Stimulated activated CD4-positive, alpha-beta T cell treated with anti-CD3 and anti-CD28 coated beads, Interleukin-4, amount 100 ng/mL, for 1 hour (primary cell): ENCODE measurements at places on chromosomes 6 and 20.

GRCh38 chr6:134936476-134936875 lies 13.4 kb downstream of the ALDH8A1 start:
- DNase-seq, result no peak

DNA sequence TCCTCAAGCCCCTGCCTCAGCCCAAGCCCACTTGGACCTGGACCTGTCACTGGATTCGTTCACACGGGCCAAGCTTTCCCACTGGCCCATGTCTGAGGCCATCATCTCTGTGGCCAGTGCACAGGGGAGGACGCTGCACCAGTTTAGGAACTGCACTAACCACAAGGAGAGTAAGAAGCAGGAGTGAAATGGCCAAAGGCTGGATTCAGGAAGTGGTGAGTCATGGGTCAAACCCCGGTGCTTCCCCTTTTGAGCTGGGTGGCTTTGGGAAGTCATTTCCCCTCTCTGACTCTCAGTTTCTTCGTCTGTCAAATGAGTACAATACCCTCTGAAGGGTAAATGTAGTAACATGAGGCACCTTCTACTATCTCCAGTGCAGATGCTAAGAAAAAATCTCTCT lies 87.9 kb downstream of the CD40 start:
- DNase-seq, result no peak

DNA sequence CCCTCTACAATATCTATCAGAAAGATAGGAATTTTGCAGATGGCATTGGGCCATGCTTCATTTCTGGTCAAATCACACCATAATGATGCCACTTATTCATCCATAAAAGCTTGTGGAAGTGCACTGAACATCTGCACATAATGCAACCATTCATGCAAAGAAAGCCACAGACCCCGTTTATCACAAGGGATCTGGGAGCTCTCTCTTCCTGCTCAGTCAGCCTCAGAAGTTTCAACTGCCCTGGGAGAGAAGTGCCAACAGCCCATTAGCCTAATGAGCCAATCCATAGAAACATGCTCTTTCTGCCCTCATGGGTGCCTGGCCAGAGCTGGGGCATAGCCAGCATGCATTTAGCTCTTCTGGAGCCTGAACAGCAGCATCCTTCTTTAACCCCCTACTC lies 85.8 kb downstream of the SLC35F1 start:
- DNase-seq, result no peak

DNA sequence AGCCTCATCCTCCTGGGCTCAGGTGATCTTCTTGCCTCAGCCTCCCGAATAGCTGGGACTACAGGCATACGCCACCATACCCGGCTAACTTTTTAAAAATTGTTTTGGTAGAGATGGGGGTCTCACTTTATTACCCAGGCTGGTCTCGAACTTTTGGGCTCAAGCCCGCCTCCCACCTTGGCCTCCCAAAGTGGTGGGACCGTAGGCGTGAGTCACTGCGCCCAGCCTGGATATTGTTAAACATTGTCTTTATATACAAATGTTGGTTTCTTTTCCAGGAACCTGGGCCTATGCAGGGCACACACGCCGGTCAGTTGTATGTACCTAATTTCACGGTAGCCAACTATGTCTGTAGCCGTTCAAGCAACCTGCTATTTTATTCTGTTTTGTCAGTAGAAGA lies 60.1 kb downstream of the SYNJ2 start:
- DNase-seq, result no peak

DNA sequence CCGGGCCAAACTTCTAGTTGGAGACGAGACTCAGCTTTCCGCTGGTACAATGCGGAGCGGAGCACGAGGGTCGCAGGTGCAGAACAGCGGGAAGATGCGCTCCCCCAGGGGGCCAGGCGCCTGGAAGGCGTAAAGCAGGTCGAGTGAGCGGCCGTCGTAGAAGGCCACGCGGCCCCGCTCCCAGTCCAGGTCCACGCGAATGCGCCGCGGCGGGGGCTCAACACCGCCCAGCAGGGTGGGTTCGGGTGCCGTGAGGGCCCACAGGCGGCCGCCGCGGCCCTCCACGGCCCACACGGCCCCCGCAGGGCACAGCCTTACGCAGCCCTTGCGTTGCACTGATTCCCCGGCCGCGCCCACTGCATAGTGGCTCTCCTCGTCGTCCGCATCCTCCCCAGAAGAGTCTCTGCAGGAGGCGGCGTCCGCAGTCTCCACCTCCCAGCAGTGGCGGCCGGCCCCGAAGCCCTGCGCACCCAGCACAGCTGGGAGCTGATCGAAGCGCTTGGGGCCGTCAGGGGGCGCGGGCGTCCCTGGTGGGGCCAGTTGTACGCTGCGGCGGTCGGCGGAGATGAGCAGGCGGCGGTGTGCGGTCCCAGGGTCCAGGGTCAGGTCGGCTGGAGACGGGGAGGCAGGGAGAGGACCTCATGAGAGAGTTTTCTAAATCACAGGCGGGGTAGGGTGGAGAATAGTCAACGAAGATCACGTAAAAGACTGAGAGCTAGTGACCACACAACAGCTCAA lies 4.3 kb downstream of the PPP1R11 start:
- no peak for DNase-seq

DNA sequence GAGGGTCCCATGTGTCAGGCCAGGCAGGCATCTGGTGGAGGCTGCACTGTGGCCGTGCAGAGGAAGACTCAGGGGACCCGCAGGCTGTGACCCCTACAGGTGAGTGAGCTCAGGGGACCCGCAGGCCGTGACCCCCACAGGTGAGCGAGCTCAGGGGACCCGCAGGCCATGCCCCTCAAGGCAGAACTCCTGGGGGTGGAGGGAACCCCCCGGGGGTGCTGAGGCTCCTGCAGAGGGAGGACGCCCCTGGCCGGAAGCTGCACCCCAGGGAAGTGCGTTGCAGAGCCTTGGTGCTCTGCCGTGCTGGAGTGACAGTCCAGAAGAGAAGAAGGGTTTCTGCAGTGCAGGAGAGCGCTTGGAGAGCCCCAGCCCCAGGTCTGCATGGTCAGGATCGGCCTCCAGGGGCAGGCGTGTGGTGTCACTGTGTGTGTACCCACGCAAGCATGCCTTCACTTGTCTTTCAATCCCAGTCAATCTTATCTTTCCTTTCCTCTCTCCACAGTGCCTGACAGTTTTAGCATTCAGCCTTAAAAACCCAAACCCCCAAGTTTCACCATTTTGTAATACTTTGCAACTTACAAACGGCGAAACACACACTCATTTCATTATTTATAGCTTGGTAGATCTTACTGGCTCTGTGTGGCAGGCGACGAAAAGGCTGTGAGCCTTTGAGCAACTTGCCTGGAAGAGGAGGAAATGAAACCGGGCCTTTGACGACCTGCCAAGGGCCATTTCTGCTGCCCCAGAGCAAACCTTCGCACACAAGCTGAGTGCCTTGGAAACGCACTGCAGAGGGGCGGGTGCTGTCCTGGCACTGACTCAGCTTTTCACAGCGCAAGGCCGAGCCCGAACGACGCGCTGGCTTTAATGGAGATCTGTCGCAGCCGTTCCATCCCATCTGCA lies 101.4 kb upstream of the AGPAT4 start:
- DNase-seq, result no peak

- no peak for DNase-seq
These were observed 105.9 kb downstream of the MAN1A1 start for GRCh38 chr6:119243657-119244056.

GRCh38 chr20:50224531-50225255 lies 34.1 kb downstream of the CEBPB start:
- no peak for DNase-seq

DNA sequence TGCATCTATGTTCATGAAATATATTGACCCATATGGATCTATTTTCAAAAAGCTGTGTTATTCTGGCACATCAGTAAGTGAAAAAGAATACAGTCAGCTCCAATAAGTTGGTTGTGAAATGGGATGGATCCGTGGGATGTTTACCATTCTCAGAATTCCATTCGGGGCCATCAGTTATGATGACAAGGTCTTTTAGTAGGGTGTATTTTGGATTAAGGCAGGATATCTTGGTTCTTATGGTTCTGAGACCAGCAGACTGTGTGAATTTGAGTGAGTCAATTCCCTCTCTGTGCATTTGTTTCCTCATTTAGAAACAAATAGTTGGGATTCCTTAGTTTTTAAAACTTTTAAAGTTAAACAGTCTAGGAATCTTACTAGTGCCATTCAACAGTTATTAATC lies 287.4 kb downstream of the CD109 start:
- no peak for DNase-seq

DNA sequence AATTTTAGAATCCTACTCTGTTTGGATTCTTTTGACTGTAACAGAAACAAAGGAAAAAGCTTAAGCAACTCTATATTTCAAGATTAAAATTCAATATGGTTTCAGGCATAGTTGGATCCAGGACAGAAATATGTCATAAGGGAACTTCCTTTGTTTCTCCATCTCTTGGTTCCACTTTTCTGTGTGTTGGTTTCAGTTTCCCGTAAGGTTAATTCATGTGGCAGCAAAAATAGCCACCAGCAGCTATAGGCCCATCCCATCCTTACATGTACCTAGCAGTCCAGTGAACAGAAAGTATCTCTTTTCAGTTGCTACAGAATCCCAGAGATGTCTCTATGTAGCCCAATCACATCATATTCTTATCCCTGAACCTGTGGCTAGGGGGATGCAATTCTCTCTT lies 8.8 kb upstream of the FAM8A1 start:
- DNase-seq, result no peak

GRCh38 chr6:19597809-19598320 lies 239.3 kb upstream of the ID4 start:
- DNase-seq, result no peak

- DNase-seq, result no peak
These were observed 207.9 kb downstream of the GMPR start for GRCh38 chr6:16446273-16446672.

GRCh38 chr20:33770005-33770404 lies 38.2 kb downstream of the ZNF341 start:
- no peak for DNase-seq

DNA sequence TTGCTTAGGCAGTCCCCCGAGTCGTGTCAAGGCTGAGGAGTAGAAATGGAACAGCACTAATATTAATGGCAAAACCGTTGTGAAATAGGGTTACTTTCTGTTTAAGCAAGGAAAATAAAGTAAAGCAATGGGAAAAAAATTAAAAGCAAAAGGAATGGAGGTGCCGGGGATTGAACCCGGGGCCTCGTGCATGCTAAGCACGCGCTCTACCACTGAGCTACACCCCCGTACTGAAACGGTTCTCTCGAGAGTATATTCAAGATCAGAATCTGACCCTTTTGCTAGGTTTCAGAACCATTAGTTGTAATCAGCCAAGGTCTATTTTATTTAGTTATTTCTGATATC lies 85.5 kb downstream of the TRIM27 start:
- peak; percentile 61 for DNase-seq

DNA sequence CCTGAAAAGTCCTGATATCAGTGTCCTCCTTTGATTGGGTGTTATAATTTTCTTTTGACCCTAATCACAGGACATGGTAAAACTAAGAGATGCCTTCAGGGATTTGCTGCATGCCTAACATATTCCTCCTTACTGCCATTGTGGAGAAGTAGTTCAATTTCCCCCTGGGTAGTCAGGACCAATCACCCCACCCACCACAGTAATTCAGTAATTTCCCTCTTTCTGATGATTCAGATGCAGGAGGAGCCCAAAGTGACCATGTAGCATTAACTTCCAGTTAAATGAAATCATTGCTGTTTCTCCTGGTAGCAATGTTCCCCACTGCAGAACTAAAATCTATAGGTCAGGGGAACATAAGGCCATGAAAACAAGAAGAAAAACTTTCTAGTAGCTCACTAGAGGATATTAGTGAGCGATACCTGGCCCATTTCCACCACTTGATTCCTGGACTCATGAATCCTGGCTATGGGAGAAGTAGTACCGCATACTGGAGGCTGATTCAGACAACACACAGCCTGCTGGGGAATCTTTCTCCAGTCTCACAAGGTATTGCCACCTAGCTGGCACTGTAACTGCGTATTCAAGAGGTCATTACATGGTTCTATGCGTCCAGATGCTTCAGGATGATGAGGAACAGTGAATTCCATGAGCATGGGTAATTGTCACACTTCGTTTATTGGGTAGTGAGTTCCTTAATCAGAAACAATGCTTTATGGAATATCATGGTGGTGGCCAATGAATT lies 561.2 kb downstream of the HAO1 start:
- DNase-seq, result no peak

- no peak for DNase-seq
These were observed 71.9 kb downstream of the TMEM170B start for GRCh38 chr6:11609324-11610071.

DNA sequence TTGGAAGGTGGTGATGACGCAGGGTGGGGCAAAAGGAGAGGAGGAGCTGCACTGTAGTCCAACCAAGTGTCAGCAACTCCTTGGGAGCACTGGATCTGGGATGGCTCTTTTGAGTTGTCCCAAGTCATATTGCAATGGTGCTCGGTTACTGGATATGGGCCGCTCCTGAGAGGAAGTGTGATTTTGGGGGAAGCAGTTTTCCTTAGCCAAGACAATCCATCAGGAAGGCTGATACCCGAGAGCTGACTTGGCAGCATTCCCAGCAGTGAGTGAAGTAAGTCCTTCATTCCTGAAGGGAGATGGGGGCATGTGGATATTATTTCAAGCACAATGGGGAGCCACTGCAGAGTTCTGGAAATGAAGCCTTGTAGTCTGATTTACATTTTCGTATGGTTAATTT lies 354.1 kb downstream of the RFPL4B start:
- DNase-seq, result no peak

DNA sequence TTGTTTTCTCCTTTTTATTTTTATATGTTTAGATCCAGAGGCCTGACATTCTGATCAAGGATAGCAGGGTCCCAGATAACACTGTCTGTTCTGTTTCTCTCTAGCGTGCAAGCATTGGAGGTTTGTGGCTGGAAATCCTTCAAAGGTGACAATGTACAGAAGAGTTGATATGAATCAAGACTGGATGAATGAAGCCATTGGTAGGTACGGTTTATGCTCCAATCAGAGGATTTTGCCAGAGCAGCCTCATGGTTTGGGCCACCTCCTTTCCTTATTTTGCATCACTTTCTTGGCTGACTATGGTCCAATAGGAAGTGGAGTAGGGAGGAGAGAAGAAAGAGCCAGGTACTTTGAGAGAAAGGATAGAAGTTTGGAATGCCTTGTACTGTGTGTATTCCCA lies 484.8 kb upstream of the JAG1 start:
- no peak for DNase-seq
